ENCODE measurements at places on chromosomes 13 and 19.
A peak's percentile ranks its signal among the peaks of the same experiment; 100 is the strongest.

- no peak for DNase-seq
Measured at GRCh38 chr13:46179969-46180763, 1.8 kb downstream of the LCP1 start.

GRCh38 chr13:51802631-51803418, 1.1 kb downstream of the DHRS12 start:
- no peak for DNase-seq

- DNase-seq = no peak
Measured at GRCh38 chr13:88472316-88472715, 801.1 kb downstream of the SLITRK5 start.

- no peak for DNase-seq
Measured at GRCh38 chr13:94209117-94209516, 270.4 kb downstream of the DCT start.

DNA sequence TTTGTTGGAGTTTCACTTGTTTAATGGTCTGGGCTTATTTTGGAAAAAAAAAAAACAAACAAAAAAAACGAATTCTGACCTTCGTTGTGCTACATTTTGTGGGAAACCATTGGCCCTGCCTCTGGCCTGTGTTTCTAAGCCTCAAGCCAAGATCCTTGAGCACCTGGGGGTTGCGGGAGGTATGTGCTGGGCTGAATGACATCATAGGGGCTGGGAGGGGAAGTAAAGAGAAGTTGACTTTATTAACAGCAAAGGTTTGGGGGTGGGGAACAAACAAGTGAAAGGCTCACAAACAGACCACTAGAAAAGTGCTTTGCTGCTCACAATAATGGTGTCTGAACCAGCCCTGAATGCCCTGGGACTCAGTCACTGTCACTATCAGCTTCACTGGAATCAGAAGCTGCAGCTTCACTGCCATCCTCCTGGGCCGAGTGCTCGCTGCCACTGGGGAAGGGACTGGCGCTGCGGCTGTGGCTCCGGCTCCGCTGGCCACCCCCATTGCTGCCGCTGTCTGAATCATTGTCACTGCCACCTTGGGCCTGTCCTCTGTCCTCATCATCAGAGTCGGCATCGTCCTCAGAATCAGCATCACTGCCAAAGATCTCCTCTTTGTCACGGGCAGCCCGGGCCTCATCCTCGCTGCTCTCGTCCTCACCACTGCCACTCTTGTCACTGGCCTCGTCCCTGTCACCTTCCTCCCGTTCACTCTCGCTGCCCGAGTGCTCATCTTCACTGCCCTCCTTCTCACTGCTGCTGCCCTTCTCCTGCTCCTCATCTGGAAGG, 5.1 kb downstream of the PAF1 start:
- no peak for DNase-seq

DNA sequence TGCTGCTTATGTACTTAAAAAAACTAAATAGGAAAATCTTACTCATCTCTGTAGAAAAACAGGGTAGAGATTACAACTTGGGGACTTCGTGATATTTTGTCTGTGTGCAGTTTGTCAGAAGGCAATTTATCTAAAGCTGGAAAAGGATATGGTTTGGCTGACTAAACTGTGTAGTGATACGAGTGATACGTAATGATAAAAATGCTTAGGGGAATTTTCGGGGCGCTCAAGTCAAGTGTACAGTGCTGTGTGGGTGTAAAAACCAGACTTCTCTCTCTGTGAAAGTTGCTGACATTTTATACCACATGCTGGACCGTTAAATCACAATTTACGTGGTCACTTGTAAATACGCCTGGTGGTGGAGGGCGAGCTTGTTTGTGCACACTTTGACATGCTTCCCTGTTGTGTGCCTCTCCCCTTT, 221.7 kb downstream of the KCNRG start:
- no peak for DNase-seq

- no peak for DNase-seq
Measured at GRCh38 chr13:112844411-112844810, 124.6 kb upstream of the MCF2L start.

GRCh38 chr19:57248646-57249045, 8.2 kb downstream of the ZNF805 start:
- no peak for DNase-seq

DNA sequence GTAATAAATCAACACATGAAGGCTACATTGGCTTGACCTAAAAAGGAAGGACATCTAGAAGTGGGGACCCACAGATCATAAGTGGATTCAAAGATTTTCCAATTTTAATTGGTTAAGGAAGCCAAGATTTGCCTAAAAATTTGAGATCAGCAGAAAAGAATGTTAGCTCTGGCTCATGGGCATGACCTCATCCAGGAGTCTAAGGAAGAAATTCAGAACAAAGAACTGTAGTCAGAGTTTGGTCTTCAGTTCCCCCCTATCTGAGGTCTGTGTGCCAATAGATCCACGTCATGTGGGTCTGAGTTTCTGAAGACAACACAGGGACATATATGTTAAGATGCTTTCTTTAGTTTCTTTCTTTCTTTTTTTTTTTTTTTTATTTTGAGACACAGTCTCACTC, 648.8 kb upstream of the SPRY2 start:
- DNase-seq = no peak

DNA sequence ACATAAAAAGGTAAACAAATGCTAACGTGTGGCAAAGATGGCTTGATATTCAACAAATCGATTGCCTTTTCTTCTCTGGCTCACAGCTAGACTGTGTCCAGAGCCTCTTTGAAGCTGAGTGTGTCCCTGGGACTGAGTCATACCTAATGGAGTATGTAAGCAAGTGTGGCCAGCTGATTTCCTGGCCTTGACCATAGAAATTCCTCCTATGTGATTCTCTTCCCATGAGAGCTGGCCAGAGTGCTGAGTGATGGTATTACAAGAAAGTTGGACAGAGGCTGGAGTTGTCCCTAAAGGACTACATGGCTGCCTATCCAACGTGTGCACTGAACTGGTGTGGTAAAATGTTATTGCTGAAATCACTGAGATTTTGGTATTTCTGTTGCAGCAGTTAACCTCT, 320.1 kb upstream of the SLC10A2 start:
- no peak for DNase-seq

DNA sequence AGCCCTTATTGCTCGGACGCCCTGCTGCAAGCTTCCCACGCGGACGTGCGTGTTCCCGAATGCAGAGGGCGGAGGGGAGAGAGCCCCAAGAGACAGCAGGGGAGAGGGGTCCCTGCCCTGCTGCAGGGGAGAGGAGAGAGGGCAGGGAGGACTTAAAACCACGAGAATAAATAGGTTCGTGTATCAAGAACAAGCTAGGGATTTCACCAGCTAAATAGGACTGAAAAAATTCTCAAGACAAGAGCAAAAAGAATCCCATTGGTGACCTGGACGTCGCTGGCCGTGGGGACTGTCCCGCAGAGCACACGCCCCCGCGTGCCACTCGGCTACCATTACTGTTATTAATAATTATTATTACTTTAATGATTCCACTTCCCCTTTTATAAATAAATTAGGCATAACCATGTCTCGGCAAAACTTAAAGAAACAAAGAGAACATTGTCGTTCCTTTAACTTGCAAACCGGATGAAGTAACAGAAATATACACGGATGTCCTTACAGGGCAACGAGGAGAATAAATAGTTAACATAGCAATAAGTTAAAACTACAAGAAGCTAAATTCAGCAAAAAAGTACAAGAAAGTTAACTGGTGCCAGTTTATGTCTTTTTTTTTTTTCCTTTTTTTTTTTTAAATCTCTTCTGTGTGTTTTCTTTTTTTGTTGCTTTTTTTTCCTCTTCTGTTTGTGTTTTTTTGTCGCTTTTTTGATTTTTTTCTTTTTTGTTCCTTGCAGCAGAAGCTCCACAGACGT, 16.6 kb downstream of the PRKCSH start:
- DNase-seq = no peak

GRCh38 chr19:34128558-34129250, 43.6 kb upstream of the LSM14A start:
- DNase-seq = no peak

- DNase-seq = no peak
Measured at GRCh38 chr13:71524245-71524612, 342.8 kb downstream of the DACH1 start.

DNA sequence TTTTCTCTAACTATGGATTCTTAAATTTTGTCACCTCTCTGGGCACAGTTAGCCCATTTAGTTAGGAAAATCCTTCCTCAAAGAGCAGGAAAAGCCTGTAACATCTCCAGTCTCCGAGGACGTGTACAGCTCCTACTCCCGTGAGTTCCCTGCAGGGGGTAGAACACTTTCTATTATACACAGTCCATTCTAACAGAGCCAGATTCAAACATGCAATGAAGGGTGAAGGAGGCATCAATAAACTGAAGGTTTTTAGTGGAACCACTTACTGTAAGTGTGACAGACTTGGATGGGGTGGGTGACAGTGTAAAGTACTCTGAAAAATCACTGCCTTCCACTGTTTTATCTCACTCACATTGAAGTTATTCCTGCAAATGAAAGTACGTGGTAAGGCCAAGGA, 204.7 kb upstream of the DACH1 start:
- no peak for DNase-seq

DNA sequence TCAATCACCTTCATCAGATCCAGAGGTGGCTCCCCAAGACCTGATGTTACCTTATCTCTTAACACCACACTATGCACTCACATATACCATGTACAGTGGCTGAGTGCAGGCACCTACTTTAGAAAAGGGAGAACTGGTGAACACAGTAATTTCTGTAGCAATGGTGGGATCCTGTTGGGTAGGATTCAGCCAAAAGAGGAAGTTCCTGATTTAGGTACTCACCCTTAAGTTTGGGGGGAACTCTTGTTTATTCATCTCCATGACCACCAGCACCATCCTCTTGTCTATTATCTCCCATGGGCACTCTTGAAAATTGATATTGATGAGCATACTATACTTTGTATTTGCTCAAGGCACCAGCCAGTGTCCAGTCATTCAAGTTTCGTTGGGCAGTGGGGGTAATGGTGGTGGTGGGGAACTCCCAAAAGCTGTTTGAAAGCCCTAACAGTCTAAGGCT, 324.4 kb downstream of the LMO7 start:
- DNase-seq = no peak

- DNase-seq = no peak
Measured at GRCh38 chr13:99269627-99270241, 11.6 kb upstream of the GPR18 start.

- DNase-seq = no peak
Measured at GRCh38 chr13:31629085-31629780, 110.1 kb upstream of the RXFP2 start.

- no peak for DNase-seq
Measured at GRCh38 chr19:50896591-50897190, 14.5 kb downstream of the KLK4 start.

DNA sequence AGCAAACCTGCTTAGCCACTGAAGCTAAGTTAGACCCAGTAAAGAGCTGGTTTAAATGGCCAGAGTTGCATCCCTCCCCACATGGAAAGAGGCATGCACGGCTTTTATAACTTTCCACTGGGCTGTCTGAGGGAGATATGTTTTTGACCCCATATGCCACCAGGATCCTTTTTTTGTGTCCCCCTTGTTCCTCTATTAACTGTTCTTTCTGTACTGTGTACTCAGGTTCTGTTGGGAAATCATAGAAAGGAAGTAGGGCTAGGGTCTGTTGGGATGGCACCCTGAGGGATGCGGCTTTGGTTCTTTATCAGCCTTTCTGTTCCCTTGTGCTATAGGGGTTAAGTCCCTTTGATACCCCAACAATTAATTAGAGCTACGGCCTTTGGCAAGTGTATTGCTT, 12.2 kb upstream of the TM9SF2 start:
- no peak for DNase-seq

DNA sequence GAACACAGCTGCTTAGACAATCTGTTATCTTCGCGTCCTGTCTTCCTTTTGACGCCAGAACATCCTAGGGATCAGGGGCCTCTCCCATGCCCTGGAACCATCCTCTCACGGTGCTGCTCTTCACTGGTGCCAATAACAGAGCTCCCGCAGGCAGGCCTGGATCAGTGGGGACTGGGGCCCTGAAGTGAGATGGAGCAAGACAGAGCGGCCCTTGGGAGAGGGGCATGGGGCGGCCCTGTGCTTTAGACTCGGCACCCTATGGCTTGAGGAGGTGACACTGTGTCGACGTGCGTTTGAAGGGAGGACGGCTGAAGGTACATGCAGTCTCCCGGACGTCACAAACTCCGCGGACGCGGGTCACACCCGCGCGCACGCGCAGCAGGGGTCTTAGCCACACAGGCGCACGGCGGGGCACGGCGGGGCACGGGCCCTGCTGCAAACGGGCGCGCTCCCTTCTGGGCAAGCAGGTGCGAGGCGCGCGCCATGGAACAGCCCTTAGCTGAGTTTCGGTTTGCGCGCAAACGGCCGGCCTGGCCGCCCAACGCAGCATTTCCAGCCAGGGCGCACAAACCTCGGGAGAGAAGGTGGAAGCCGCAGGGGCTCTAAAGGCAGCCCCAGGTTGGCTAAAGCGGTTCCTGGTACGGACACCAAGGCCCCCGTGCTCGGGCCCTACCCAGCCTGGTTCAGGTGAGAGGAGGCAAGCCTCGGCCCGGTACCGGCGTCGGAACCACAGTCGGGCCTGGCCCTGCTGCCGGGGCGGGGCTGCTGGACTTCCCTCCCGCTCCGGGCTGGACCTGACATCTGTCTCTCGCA, 16.5 kb upstream of the RNF17 start:
- no peak for DNase-seq

DNA sequence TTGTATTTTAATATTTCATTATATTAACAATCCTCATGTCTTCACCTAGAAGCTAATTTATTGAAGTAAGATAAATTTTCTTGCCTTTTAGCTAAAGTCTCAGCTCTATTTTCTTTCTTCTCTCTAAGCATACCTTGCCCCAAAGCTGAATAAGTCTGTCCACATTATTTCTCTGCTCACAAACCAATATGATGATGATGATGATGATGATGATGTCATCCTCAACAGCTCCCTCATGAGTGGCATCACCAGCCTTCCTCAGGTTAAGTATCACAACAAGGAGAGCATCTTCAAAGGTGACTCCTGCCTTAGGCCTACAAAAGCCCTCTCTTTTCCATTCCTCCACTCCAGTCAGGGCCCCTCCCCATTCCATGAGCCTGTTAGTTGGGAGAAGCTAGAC, 31.9 kb upstream of the ATP12A start:
- no peak for DNase-seq

DNA sequence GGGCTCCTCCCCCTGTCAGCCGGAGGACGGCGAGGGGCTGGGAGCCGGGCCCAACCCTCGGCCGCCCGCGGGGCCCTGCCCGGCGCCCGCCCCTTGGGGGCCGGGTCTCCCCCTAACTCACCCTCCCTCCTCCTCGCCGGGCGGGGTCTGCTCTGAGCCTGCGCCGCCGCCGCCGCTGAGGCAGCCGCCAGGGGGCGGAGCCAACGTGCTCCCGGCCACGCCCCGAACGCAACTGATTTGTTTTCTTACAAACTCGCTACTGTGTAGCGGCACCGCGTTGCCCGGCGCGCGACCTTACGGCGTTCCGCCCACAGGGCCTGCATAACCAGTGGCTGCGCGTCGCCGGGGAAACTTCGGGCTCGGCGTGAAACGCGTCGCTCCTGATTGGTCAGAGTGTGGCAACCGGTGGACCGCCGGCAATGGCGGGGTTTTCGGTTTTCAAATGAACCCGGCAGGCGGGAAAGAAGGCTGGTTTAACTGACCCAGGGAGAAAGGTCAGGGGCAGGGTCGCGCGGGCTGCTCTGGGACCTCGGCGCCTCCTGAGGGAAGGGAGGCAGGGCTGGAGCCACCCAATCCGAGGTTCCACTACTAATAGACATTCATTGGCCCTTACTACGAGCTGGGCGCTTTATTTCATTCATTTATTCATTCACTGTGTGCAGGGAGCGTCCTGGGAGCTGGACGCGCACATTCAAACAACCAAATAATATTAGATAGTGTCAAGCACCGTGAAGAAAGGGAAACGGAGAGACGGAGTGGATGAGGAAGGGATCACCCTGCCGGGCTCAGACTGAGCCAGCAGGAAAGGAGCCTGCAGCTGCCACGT, at the start of gene CDKN2D:
CDKN2D (minus strand) TSS at position 154 of the 826 bp plus-strand sequence. CDS start 326 bp downstream, outside the sequence.
- peak; percentile 99 for DNase-seq

- no peak for DNase-seq
Measured at GRCh38 chr13:74966814-74967424, 515.0 kb downstream of the TBC1D4 start.
